ENCODE measurements at places on chromosomes 1 and 21.

DNA sequence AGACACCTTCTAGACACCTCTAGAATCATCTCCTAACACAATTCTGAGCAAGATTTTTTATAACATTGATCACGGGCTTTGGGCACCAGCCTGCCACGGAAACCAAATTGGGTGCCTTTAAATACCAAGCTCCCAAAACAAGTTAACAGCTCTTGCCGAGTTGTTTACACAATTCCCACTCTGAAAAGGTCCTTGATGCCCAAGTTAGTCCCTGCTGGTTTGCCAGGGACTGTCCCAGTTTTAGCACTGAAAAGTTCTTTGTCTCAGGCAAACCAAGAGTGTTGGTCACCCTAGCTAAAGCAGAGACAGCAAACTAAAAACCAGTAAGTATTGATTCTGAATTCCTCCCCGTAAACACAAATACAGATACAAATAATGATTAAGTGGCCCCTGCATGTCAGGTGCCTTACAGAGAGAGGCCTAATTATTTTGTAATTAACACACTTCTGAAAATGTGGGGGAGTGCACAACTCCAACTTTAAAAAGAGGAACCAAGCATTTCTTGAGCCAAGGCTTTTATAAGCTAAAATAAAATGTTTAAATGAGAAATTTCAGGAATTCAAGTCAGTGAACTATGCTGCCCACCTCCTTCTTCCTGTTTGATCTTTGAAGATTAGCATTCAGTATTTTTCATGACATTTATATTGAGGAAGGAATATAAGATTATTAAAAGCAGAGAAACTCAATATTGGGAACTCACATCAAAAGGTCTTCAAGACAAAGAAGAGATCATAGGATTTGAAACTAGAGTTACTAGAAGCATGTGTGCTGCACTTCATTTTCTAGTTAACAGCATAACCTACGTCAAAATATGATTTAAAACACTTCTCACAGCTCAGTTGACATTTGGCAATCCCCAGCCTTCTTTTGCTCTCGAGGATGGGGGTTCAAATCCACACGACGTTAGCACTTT, 9.0 kb upstream of the UBE2U start:
- DNase-seq = no peak

- no peak for DNase-seq
Observed at GRCh38 chr1:13642306-13643004, 57.5 kb upstream of the PRDM2 start.

DNA sequence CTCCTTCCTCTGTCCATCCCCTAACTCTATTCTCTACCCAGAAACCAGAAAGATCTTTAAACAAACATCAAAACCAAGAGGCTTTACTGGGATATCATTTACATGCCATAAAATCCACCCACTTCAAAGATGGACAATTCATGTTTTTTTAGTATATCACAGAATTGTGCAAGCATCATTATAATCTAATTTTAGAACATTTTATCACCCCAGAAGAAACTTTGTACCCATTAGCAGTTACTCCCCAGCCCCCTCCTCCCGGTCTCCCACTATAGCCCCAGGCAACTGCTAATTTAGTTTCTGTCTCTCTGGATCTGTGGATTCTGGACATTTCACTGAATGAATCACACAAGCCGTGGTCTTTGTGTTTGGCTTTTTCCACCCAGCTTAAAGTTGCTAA, 4.8 kb upstream of the SELENON start:
- no peak for DNase-seq

- DNase-seq = no peak
Observed at GRCh38 chr21:41733951-41734689, 32.7 kb downstream of the RIPK4 start.

DNA sequence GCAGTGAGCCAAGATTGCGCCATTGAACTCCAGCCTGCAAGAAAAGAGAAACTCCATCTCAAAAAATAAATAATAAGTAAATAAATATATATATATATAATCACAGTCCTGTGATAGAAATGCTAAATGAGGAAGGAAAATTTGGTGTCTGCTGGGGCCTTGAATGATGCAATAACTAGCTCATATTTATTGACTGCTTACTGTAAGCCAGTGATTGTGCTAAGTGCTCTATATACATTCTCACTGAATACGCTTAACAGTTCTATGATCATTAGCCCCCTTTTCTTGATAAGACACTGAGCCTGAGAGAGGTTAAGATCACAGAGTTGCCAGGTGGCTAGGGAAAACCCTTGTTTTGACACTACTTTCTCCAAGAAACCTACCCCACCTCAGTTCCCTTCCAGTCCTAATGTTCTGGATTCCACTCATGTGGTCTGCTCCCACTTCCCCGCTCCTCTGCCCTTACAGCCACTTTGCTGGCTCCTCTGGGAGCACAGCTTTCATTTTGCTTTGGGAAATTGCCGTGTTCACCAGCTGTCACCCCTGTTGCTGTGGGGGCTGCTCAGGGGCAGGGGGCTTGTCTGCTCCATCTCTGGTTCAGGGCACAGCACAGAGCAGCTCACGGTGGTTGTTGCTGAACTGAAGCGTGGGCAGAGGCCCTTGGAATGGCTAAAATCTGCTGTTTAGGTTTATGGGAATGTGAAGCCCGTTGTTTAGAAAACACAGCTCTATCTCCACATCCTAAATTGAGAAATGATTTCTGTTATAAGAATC, 2.5 kb upstream of the BMP8A start:
- DNase-seq = no peak

- DNase-seq = no peak
Observed at GRCh38 chr1:101820071-101820470, 176.7 kb downstream of the OLFM3 start.

GRCh38 chr21:43362321-43362791, 64.6 kb downstream of the SIK1 start:
- DNase-seq = peak; percentile 54

DNA sequence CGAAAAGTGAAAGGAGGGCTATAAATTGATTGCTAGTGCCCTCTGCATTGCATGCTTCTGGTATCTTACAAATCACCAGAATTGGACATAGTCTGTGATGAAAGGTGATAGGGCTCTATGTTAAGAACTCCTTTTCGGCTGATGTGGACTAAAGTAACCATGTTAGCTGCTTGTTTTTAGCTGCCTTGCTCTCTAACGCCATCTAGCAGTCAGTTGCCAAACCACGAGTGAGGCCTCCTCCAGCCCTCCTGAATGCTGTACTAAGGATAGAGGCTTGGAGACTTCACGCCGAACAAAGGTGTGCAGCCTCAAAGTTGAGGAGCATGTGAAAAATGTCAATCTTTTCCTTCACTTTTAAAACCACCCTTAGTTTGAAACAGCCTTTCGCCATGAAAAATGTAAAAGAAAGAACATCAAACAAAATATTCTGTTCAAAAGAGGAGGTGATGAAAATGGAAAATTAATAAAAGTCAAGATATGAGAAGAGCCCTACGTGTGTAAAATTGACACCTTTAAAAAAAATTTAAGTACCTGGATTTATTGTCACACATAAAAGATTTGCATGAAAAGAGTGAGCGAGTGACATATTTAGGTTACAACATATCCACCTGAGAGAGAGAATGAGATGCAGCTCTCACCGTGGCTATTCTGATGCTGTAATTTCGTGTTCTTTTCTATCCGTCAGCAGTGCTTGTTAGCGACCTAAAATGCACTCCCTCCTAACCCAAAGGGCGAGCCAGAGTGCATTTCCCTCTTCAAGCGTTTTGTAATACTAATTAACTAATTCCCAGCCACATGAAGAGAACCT, 8.1 kb downstream of the LRRC53 start:
- DNase-seq = peak; percentile 1

DNA sequence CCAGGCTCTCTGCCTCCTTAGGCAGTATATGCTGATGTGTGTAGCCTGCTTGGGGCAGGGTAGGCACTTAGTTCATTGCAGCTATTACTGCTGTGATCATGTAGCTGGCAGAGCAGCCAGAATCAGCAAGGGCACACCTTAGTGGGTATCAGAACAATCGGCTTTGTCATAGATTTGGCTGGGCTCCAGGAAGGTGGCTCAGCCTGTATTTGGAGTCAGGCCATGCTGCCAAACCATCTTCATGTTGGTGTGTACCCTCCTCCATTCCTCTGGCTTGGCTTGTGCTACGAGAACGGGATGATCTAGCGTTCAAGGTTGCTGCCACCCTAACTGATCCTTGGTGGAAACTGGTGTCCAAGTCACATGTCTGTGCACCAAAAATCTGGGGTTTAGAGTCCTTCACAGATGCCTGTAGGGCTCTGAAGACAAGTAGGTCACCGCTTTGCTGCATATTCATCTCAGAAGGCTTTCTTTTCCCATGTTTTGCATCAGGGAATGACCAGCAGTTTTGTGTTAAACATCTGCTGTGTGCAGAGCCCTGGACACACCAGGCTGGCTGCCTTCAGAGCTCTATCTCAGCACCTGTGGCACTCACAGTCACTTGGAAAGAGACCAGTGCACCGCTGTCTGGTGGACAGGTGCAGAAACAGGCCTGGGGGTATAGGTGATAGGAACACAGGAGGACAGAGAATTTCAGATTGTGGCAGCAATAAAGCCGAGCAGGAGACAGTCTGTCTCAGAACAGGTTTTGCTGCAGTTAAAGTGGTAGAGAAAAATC, 23.7 kb downstream of the VANGL1 start:
- DNase-seq = no peak

GRCh38 chr1:203690730-203691129, 64.1 kb downstream of the ATP2B4 start:
- DNase-seq = no peak

GRCh38 chr21:16004086-16004485, 274.3 kb downstream of the USP25 start:
- DNase-seq = no peak

DNA sequence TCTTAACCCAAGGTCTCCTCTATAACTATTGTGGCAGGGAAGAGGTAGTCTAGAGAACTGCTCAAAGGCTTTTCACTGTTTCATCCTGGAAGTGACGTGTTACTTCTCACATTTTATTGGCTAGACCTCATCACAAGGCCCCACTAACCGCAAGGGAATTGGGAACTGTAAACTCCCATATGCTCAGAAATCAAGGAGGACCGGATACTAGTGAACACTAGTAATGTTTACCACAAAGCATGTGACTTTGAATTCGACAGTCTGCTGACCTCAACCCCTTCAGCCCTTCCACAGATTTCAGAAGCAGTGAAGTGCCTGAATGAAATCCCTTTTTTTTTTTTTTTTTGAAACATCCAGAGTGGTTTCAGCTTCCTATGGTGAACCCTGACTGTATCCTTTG, 3.4 kb upstream of the EEIG2 start:
- DNase-seq = no peak

GRCh38 chr1:151539321-151540020, 638 bp upstream of the TUFT1 start:
- no peak for DNase-seq

DNA sequence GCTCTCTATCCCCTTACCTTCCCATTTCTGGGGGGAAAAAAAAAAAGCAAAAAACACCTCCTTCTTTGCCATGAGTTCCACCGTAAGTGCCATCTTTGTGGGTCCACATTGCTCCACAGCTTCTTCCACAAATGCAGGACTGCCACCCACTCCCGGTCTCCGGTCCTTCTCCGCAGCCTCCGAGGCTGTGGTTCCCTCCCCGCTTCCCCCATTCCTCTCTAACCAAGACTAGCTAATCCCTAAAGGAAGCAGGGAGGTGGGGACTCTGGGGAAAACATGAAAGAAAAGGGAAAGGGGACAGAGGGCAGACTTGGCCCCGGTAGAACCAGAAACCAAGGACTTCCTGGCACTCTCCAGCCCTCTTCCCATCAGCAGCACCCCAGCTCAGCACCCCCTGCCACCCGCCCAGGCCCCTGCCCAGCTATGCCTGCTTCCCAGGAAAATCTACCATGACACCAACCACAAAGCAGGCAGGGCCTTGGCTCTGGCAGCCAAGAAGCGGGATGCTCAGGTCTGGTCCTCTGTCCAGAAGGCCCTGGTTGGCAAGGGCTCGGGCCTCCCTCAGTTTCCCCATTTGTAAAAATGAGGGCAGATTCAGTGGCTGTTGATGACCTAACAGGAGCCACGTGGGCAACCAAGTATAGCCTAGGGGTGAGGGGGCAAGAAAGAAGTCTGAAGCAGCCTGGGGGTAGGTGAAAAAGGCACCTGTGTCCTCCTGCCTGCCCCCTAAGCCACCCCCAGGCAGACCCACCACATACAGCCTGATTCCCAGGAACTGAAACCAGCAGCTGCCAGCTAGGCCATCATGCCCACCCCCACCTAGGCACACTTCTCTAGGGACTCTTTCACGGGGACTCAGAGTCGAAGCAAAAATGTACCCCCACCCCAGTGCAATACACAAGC, 2.5 kb downstream of the EPHA2 start:
- no peak for DNase-seq

DNA sequence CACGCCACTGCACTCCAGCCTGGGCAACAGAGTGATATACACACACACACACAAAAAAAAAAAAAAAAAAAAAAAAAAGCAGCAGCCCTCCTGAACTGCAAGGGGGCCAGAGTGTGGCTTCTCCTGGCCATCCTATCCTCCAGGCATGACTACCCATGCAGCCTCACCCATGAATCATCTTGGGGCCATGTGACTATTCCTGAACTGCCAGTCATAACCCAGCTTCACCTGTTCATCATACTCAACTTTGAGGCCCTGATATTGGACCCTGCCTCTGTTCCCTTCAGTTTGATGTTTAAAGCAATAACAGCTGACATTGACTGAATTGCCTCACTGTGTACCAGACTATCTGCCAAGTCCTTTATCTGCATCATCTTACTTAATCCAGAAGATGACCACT, 2.8 kb upstream of the HPCAL4 start:
- no peak for DNase-seq

- DNase-seq = no peak
Observed at GRCh38 chr1:61399199-61399598, 316.8 kb downstream of the NFIA start.
